SK-N-SH (cell line): ENCODE measurements at places on chromosomes 11 and 22. TPM values are rescaled to one million over a fixed set of nuclear protein-coding genes. Genes with fewer than 3 reads are reported as not detected.

GRCh38 chr11:76119779-76120178 is 86.5 kb downstream of the WNT11 start:
- no peak for DNase-seq

- no peak for DNase-seq
Measured at GRCh38 chr11:73359341-73359740, 16.9 kb upstream of the RELT start.

DNA sequence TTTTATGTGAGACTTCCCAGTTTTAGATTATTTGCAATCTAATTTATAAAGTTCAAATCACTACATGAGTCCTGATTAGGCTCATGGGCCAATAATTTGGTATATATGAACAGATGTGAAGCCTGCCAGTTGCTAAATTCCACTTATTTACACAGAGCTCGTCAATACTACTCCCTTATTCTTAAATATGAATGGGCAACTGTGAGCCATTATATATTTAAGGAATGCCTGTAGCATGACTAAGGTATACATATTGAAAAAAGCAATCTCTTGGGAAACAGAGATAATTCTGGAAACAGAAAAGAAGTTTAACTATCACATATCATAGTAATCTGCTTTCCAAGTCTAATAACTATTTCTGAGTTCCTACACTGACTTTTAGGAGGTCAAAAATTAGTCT is 27.0 kb downstream of the RBMXL2 start:
- no peak for DNase-seq

Gene KDM4E
- 0.02 TPM in 1 of 2 replicates, not detected in the other for polyA plus RNA-seq

DNA sequence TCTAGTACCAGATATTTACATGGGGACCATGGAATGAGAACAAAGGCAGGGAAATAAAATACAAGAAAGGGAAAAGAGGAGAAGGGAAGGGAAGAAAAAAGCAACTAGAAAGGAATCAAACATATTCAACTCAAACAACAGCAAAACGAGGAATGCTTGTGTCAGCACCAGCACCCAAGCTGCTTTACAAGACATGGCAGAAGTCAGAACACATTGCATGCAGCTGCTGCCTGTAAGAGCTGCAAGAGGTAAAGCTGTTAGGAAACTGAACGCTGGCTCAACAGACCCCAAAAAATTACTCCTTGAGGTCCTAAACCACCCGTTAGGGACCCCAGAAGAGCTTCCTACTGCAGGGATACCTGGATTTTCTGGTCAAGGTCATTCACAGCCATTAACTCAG is 296.9 kb downstream of the OPCML start:
- no peak for DNase-seq
